MV-4-11 (cell line): ENCODE measurements at places on chromosomes 3 and 15.

GRCh38 chr3:121736112-121736511 is 13.4 kb downstream of the GOLGB1 start:
- DNase-seq, result no peak

DNA sequence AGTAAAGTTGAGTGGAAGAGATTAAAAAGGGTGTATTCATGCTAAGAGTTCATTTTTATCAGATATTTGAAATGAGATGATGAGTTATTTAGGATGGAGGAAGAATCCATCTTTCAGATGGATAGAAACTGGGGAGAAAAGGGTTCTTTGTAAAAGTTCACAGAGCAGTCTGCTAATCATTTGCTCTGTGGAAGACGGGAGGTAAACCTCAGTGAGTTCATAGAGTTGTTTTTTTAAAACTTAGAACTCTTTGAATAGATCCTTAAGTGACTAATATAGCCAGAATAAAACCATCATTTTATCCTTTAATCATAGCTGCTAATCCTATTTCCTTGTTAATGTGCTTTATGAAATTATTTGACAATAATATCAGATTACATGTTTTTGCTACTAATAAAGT is 5.1 kb downstream of the RASA2 start:
- DNase-seq, result no peak

- no peak for DNase-seq
Measured at GRCh38 chr3:97825101-97825500, 3.3 kb downstream of the CRYBG3 start.

DNA sequence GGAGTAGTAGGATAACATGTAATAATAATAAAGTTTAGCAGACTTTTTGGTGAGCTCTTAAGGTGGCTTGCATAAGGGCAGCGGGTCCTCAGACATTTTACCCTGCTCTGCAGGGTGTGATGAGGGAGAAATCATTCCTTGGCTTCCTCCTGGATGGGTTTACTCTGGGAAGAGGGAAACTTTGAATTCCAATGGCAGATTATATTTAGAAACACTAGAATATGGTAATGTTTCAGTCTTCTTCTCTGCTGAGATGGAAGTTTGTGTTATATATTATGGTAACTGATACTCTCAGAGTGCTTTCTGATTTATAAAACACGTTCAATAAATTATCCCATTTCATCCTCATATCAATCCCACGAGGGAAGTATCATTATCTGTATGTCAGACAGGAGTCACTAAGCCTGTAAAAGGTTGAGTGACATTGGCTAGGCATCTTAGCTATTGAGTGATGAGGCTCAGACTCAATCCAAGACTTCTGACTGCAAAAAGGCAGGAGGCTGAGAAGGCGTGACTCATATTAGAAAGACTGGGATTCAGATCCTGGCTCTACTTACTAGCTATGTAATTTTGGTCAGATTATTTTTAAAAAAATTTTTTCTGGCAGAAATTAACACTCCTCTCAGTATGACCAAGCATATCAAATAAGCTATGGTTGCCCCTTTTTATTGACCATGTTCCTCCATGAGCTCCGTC is 19.3 kb downstream of the PDIA5 start:
- no peak for DNase-seq

DNA sequence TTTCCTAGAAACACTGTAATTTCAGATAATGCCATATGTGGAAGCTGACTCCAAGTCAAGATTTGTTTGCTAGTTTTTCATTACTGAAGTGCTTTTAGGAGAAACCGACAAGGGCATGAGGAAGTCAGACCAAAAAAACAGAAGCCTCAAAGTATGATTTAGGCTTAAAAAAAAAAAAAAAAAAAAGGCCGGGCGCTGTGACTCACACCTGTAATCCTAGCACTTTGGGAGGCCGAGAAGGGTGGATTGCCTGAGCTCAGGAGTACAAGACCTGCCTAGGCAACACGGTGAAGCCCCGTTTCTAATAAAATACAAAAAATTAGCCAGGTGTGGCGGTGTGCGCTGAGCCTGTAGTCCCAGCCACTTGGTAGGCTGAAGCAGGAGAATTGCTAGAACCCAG is 11.6 kb downstream of the RPL15 start:
- DNase-seq, result peak; percentile 63

DNA sequence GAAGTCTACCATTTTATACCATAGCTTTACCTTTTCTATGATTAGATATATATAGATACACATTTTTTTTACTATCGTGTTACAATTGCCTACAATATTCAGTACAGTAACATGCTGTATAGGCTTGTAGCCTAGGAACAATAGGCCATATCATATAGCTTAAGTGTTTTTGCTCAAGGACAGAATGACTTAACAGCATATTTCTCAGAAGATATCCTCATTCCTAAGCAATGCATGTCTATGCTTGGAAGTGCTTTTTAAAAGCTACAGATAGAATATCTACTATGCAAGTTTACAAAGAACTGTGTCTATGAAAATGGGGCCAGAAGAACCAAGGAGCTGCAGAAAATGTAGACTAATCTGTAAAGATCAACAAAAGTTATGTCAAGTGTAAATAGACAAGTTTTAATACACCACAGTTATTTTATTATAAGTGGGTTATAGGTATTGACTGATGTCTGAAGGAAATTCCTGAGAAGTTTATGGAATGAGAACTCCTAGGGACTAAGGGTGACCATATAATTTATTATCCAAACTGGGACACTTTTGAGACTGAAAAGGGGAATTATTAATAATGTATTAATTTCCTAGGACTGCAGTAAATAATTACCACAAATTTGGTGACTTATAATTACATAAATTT is 138.7 kb upstream of the TGFBR2 start:
- DNase-seq, result no peak

GRCh38 chr3:39022286-39022630 is 29.5 kb downstream of the SCN11A start:
- no peak for DNase-seq

GRCh38 chr15:60397772-60398445 is at the start of gene ANXA2:
ANXA2 (minus strand) TSS chr15:60397986; CDS start chr15:60386075, 11,911 bp downstream.
- DNase-seq, result peak; percentile 79

- DNase-seq, result no peak
Measured at GRCh38 chr3:79015854-79016253, 751.9 kb downstream of the ROBO1 start.

DNA sequence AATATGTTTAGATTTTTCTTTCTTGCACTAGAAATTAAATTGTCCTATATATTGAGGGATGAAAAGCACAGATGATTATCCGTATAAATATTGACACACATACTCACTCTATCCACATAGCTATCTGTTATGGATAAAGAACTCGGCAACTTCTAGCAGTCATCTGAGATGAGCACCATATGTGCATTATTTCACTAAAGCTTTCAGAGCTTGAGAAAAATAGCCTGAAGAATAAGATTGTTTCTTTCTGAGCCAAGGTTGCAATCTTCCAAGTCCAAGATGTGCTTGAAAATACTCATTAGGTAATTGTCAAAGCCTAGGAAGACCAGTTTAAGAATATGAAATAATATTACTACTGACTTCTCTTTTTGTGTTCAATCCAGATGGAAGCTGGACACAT is 40.5 kb downstream of the COL8A1 start:
- no peak for DNase-seq

GRCh38 chr3:196643201-196643749 is 3.8 kb downstream of the NRROS start:
- DNase-seq, result peak; percentile 97

DNA sequence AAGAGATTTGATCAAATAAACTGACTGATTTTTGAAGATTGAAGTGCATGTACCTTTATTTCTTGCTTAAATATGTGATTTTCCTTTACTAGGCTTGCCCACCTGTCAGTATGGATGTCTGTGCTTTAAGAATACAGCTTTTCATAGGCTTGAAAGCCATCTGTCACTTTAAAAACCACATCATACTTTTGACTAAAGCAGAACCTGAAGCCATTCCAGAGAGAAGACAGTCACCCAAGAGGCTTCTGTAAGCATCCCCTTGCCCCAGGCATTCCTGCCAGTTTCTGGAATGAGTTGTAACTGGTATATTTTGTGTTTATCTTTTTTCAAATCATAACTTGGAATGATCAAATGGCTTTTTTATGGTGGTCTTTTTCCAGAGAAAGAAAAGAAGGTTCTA is 24.0 kb downstream of the HPS3 start:
- no peak for DNase-seq

GRCh38 chr3:49470714-49471420 is 800 bp downstream of the DAG1 start:
- no peak for DNase-seq

DNA sequence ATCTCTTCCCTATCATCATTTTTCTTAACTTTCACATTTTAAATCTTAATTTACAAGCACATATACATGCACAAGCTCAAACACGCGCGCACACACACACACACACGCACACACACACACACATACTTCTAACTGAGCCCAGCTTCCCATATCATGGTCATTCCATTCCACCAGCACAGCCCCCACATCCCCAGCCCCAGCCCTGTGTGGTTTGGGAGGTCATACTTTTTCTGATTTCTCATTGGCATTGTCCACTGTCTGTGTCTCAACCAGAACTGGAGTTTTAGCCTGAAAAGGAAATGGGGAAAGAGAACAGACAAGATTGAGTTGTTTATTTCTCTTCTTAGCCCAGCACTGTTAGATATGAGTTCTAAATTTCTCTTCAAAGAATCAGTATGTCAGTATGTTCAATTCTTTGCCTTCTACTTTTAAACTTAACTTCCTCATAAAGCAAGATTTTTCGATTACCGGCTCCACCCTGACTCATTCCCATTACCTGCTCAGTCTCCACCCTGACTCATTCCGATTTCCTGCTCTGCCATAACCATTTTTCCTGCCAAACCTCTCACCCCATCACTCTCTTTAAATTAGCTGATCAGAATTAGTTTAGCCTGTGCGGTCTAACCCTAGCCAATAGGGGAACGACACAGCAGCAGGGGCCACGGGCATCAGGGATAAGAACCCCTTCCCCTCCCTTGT is 6.4 kb downstream of the IQCF1 start:
- no peak for DNase-seq

GRCh38 chr3:25046911-25047771 is 380.9 kb upstream of the RARB start:
- DNase-seq, result no peak

DNA sequence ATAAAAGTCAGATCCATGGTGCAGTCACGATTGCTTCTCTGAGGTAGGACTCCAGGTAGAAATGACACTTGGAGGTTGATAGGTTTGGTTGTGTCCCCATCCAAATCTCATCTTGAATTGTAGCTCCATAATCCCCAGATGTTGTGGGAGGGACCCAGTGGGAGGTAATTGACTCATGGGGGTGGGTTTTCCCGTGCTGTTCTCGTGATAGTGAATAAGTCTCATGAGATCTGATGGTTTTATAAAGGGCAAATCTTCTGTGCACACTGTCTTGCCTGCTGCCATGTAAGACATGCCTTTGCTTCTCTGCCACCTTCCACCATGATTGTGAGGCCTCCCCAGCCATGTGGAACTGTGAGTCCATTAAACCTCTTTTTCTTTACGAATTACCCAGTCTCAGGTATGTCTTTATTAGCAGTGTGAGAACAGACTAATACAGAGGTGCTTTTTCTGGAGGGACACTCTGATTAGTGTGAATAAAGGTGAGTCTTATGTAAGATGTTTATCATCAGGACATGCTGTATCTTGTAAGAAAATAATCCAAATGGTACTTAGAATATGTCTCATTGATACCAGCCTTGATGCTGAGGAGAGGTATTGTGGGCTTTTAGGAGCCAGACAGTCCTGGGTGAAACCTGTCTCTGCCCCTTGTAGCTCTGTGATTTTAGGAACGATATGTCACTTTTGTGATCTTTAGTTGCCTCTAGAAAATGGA is 43.0 kb downstream of the SLCO3A1 start:
- DNase-seq, result no peak
